ENCODE measurements at places on chromosomes 2 and 18. TPM values are rescaled to one million over a fixed set of nuclear protein-coding genes. Genes with fewer than 3 reads are reported as not detected.

The DNAJC5G gene
- not detected for polyA plus RNA-seq

The GALNT13 gene
- polyA plus RNA-seq, result under 0.01 TPM

The SCYGR4 gene
- polyA plus RNA-seq, result not detected

The CD8B gene
- polyA plus RNA-seq, result 11.6 TPM

The SIX2 gene
- polyA plus RNA-seq, result not detected

The GPBAR1 gene
- polyA plus RNA-seq, result 1.4 TPM
